NCI-H2081 treated with DMSO at 0.1 percent for 48 hours (cell line): ENCODE measurements at places on chromosomes 1 and 21.

GRCh38 chr21:44455524-44456213 lies 359 bp downstream of the LRRC3 start:
- no peak for DNase-seq

DNA sequence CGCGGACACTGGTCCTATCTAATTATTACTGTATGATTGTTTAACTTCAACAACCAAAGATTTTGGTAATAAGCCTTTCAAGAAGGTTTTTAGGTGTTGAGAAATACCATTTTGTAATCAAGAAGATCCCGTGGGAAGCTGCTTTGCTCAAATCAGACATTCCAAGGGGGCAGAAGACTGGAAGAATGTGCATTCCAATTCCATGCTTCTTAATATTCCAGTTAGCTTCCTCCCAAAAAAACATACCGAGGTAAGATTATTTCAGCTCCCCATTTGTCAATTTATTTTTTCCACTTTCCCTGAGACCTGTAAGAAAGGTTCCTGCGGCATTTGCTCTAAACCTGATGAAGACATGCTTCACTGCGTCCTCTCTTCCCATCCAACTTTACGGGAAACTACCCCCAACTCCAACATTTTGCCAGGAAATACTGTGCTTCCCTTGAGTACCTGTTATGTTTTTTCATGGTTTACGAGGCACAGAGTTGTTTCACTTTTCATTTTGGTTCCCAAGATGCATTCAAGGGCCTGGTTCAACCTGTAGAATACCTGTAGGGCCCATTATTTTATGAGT lies 4.1 kb downstream of the CNN3 start:
- DNase-seq: no peak

GRCh38 chr1:235030919-235031596 lies 97.6 kb downstream of the TOMM20 start:
- DNase-seq: no peak

DNA sequence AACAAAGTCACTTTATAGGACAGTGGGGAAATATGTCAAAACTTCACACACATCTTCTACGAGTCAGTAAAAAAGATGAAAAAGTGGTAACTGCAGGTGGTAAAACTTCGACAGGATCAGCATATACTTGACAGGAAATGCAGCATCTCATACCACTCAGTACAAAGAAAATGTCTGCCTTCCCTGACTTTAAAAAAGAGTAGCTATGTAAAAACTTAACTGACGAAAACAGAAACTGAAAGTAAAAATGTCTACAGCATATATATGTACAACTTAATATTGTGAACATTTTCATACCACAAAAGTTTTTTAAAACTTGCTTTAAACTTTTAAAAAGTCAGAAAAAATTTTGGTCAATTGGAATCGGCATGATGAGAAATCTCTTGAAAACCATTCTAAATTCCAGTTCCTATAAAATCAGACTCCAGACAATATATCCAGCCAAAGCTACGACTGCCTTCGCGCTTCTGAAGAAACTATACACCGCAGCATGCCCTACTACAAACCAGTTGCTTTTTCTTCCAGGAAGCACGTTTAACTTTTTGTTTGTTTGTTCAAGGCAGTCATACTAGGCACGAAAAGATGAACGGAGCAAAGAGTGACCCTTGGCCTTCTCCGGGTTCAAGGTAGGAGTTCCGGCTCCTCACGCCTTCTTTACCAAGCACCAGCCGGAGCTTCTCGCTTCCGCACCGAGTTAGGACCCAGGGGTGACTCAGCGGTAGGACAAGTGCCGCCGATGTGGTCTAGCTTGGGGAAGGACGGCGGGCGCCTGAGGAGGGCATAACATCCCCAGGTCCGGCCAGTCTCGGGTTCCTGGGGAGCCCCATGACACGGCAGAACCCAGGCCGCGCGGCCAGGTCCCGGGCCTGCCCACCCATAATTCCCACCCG lies 612 bp downstream of the PSMA5 start:
- DNase-seq: no peak

- peak; percentile 52 for DNase-seq
Observed at GRCh38 chr1:197471248-197471985, 203.4 kb downstream of the CRB1 start.

DNA sequence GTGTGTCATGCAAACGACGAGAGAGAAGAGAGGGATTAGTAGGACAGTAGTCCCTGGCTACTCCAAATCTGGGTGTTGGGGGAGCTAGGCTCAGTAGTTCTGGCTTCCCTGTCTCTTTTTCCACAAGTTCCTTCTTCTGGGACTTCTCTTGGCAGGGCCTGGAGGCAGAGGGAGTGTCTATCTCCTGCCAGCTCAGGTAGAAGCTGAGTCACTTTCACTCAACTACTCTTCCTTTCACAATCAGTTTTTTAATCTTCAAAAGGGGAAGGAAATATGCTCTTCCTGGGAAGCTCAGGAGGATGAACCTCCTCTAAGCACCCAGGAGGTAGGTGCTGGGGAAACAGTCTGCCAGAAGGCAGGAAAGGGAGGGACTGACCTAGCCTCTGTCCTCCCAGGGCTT lies 35.2 kb upstream of the MAGOH start:
- no peak for DNase-seq

GRCh38 chr1:206672011-206672688 lies 12.6 kb upstream of the MAPKAPK2 start:
- no peak for DNase-seq

- no peak for DNase-seq
Observed at GRCh38 chr1:197912739-197913494, 4.3 kb upstream of the LHX9 start.

GRCh38 chr21:32463889-32464300 lies 51.4 kb downstream of the EVA1C start:
- no peak for DNase-seq

GRCh38 chr1:155293086-155293749 lies 8.0 kb downstream of the PKLR start:
- no peak for DNase-seq

DNA sequence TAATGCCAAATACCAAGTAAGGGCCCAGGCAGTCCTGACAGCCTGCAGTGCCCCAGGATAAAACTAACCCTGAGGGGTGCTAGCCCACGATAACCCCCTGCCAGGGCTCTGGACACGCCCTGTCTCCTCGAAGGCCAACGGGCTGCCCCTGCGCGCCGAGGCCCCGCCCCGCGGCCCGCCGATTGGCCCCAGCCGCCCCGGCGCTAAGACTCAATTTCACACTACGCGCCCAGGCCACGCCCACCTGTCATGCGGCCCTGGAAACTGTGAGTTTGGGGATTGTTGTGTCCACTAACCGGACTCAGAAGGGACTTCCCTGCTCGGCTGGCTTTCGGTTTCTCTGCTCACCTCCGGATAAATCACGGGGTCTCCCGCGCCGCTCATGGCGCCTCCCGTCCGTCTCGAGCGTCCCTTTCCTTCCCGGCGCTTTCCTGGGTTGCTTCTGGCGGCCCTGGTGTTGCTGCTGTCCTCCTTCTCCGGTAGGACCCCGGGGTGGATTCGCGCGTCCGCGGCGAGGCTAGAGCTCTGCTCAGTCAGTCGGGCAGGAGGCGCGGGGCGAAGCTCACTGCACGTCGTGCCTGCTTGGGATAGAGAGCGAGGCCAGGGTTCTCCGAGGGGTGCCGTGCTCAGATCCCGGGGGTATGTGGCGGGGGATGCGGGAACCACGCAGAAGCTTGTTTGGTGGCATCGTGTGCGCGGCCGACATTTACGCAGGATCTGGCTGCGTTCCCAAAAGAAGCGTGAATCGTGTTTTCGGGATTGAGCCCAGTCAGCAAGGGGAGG lies at the start of gene CR1L:
CR1L (plus strand) TSS at position 282 of the 783 bp plus-strand sequence; CDS start at position 383, 101 bp downstream.
- no peak for DNase-seq

DNA sequence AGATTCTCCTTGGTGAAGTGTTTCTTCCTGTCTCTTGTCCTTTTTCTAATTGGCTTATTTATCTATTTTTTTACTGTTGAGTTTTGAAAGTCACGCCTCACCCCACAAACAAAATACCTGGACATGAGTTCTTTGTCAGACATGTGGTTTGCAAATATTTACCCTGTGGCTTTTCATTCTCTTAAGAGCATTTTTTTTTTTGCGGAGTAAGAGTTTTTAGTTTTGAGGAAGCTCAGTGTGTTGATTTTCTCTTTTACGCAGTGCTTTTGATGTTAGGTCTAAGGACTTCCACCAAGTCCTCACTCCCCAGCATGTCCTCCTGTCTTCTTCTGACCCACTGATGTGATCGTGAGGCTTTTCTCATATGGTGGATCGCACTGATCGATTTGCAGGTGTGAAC lies 7.6 kb downstream of the DFFB start:
- DNase-seq: no peak

GRCh38 chr1:223674119-223674890 lies 8.8 kb upstream of the CAPN8 start:
- DNase-seq: no peak

- no peak for DNase-seq
Observed at GRCh38 chr1:87137342-87137739, 191.3 kb upstream of the LMO4 start.
